ENCODE measurements at places on chromosomes 5 and 9.

- DNase-seq: no peak
Measured at GRCh38 chr9:93821307-93821703, 133.8 kb downstream of the BARX1 start.

DNA sequence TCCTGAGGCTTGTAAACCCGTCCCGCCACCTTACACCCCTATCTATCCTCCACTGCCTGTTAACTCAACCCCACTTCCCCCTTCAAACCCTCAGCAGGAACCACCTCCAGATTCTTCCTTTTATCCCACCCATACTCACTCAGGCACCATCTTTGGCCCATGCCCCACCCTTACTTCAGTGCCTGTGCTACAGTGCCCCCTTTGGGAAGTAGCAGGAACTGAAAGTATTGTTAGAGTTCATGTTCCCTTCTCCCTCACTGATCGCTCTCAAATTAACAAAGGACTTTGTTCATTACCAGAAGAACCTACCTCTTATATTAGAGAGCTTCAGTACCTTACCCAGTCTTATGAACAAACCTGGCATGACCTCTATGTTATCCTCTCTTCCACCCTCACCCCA lies 92.2 kb upstream of the MOCS2 start:
- DNase-seq: no peak

DNA sequence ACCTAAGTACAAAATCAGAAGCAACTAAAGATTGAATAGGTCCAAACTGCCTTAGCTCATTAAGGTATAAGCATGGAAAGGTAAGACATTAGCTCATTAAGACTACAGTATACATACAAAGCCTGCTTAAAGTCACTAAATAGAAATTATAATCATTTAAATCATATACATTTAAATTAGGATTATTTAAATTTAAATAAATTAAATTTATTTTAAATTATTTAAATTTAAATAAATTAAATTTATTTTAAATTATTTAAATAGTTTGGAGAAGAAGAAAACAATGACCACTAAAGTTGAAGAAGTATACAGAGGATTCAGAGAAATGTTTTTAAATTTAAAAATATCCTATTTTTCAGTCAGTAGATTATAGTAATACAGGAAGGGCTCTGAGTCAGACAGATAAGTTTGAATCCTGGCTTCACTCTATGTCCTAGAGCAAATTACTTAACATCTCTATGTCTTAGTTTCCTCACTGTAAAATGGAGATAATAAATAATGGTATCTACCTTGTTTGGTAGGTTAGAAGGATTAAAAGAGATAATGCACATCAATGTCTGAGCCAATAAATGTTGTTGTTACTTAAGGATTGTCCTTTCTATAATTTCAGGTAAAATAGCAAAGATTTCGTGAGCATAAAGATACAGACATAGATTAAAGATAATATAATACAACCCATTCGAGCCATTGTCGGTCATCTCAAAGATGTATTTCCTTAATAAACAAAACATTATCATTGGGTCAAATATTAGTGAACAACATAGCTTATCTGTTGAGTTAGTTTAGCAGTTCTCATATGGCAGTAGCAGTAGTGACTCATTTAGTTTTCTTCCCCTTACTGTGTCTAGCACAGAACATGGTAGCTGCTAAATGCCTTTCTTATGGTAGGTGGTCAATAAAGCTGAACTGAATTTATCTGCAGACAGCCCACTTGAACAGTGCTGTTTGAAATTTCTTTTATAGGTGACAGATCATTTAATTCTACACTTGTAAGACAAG lies 100.6 kb downstream of the KIAA0825 start:
- no peak for DNase-seq

GRCh38 chr9:117681888-117682287 lies 22.3 kb upstream of the TLR4 start:
- no peak for DNase-seq

GRCh38 chr9:122695696-122696095 lies 20.8 kb downstream of the OR1L3 start:
- no peak for DNase-seq

- DNase-seq: no peak
Measured at GRCh38 chr5:128234928-128235641, 151.5 kb downstream of the SLC12A2 start.

DNA sequence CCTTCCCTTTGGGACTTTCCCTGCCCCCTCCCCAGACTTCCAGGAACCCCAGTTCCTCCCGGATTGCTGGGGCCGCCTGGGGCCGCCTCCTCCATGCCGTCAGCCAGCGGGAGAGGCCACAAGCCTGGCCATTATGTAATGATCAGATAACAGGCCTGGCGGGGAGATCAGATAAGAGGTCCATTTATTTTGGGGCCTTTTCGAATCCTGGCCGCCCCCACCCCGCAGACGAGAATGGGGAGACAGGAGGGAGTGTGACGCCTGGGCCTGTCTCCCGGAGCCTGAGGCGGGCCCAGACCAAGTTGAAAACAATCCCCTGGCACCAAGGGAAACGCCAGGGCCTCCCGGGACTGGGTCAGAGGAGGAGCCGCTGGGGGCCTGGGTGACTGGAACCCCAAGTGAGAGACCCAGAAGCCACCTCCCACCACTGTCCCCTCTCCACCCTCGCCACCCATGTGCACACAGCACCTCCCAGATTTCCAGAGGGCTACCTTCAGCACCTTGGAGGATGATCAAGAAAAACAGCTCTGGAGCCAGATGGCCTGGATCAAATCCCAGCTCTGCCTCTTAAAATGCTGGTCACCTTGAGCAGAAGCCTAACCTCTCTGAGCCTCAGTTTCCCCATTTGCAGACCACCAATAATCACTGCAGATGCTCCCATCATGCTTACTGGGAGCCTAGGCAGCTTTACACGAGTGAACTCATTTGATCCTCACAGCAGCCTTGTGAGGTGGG lies 7.8 kb downstream of the ENG start:
- DNase-seq: no peak

GRCh38 chr5:7991125-7991821 lies 122.3 kb downstream of the MTRR start:
- DNase-seq: no peak

GRCh38 chr5:57164124-57164523 lies 9.7 kb upstream of the GPBP1 start:
- no peak for DNase-seq

- no peak for DNase-seq
Measured at GRCh38 chr5:39132128-39132447, 57.9 kb upstream of the RICTOR start.

GRCh38 chr9:106896695-106897094 lies 33.7 kb downstream of the ZNF462 start:
- DNase-seq: no peak

DNA sequence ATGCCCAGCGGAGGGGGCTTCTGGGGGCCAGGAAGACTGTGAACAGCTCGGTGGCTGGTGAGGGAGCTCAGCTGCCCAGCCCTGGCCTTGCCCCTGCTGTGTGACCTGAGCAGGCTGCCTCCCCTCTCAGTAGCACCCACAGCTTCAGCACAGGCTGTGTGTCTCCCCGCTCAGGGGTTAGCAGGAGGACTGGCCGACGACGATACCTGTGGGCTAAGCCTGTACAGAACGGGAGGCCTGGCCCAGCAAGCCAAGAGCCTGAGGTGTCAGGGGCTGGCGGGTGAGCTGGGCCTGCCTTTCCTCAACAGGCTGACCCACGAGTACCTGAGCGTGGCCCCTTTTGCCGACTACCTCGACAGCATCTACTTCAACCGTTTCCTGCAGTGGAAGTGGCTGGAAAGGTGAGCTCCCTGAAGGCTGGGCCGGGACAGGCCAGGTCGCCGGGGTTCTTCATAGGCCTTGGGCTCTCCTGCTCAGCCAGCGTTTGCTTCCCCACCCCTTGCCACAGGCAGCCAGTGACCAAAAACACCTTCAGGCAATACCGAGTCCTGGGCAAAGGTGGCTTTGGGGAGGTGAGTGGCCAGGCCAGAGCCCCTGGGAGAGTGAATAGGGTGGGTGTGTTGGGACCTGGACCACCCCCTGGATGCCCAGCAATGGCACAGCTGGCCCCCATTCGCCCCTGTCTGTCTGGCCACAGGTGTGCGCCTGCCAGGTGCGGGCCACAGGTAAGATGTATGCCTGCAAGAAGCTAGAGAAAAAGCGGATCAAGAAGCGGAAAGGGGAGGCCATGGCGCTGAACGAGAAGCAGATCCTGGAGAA lies 6.6 kb downstream of the GRK6 start:
- no peak for DNase-seq

- DNase-seq: no peak
Measured at GRCh38 chr5:125865166-125865815, 557.9 kb upstream of the GRAMD2B start.

GRCh38 chr5:15926586-15926985 lies 253.0 kb downstream of the MARCHF11 start:
- no peak for DNase-seq
